Thoracic aorta (tissue), 2 donors: ENCODE measurements at places on chromosomes 13 and 19. TPM values are rescaled to one million over a fixed set of nuclear protein-coding genes. Genes with fewer than 3 reads are reported as not detected.

DNA sequence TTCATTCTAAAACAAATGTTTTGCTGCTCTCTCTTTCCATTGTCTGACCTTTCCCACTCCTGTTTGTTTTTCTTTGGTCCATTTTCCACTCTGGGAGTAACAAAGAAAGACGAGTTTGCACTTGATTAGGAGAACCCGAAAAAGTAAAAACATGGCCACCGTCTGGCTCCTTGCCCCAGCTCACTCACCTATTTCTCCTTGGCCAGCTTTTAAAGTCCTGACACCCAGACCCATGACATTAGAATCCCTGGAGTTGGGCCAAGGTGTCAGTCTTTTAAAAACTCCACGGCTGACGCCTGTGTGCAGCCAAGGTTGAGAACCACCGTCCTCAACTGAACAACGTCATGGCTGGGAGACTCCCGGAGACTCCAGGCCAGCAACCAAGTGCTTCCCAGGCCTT lies 63.6 kb upstream of the FLT1 start:
- H3K4me3 ChIP-seq: peak overlapping the region; percentile 48
- peak overlapping the region; percentile 70 for H3K27ac ChIP-seq
- no peak for DNase-seq
- peaks cover 13% of the 10 kb centered on the region for H3K4me1 ChIP-seq
- H3K27me3 ChIP-seq: no peaks in the 10 kb centered on the region

The SRRM5 gene
- total RNA-seq: 0.56 TPM

DNA sequence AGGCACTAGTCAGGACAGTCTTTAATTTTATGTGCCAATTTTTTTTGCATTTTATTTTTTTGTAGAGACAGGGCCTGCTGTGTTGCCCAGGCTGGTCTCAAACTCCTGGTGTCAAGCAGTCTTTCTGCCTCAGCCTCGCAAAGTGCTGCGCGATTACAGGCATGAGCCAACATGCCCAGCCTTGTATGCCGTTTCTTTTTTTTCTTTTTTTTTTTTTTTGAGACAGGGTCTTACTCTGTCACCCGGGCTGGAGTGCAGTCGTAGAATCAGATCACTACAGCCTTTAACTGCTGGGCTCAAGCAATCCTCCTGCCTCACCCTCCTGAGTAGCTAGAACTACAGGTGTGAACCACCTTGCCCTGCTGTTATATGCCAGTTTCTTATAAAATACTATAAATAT lies 26.4 kb downstream of the BORA start:
- H3K27me3 ChIP-seq: no peaks in the 10 kb centered on the region
- DNase-seq: no peak
- H3K4me1 ChIP-seq: no peaks in the 10 kb centered on the region
- H3K4me3 ChIP-seq: no peak overlapping the region

GRCh38 chr19:14146789-14147216 lies 10.4 kb upstream of the ASF1B start:
- no peak overlapping the region for H3K27ac ChIP-seq
- peaks cover 11% of the 10 kb centered on the region for H3K4me1 ChIP-seq
- peaks cover 3% of the 10 kb centered on the region for H3K36me3 ChIP-seq
- DNase-seq: no peak
- no peak overlapping the region for H3K4me3 ChIP-seq
